ENCODE measurements at places on chromosomes 16 and 17.

GRCh38 chr16:14109077-14109775 lies 38.1 kb downstream of the MRTFB start:
- DNase-seq = no peak

GRCh38 chr16:31452631-31453106 lies 6.6 kb upstream of the ARMC5 start:
- DNase-seq = no peak

- DNase-seq = no peak
These were observed 9.3 kb downstream of the FBXO31 start for GRCh38 chr16:87374313-87374712.

- DNase-seq = peak; percentile 51
These were observed 46.4 kb upstream of the SDK2 start for GRCh38 chr17:73690676-73691075.

GRCh38 chr16:75304521-75305363 lies 53.3 kb upstream of the BCAR1 start:
- DNase-seq = no peak

- DNase-seq = no peak
These were observed 139.6 kb upstream of the SALL1 start for GRCh38 chr16:51290442-51291285.

GRCh38 chr16:9096416-9096952 lies 5.0 kb downstream of the HAPSTR1 start:
- DNase-seq = no peak

Data from suppressor macrophage (primary cell).